Nephron progenitor cell (in vitro differentiated cells): ENCODE measurements at places on chromosomes 5 and 9.

DNA sequence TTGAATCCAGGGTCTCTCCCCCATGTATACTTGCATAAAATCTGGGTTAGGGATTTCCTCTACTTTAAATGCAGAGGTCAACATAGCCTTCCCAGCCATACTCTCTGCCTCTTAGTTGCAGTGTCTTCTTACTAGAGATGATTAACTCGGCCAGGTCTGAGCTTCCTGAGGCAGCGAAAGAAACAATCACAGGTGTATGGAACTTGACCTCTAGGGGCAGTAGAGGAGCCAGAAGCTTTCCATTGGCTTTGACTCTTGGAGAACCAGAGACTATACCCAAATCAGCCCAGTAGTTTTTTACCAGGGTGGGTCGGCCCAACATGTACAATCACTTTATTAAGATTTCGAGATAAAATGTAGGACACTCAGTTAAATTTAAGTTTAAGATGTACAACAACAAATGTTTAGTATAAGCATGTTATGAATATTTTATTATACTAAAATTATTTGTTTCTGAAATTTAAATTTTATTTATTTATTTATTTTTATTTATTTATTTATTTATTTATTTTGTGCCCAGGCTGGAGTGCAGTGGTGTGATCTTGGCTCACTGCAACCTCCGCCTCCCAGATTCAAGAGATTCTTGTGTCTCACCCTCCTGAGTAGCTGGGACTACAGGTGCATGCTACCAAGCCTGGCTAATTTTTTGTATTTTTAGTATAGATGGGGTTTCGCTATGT, 48.0 kb upstream of the DMRT3 start:
- peak; percentile 21 for DNase-seq

DNA sequence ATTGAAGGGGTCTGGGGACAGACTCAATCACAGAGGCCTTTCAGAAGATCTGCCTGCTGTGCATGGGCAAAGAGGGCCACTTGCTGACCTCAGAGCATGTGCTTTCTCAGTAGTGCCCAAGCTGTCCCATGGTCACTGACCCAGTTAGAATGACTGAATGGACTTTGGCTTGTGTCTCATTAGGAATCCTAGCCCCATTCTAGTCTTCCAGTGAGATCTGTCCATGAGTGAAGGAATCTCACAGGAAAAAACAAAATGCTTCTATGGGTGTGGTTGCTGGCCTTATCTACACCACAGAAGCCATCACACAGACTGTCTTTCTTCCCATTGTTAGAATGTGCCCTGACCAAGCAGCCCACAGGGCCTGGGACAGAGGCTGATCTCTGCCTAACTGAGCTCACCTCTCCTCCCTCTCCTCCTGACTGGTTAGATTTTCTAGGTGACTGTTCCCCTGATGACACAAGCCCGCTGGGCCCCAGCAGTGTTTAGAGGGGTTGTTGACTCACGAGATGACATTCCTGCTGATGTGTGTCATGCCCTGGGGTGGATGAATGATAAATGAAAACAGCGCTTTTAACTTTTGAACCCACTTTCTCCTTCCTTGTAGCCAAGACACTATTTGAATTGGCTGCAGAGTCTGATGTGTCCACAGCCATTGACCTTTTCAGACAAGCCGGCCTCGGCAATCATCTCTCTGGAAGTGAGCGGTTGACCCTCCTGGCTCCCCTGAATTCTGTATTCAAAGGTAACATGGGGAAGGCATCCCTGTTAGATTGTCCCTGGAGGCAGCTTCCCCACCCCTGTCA, 24.8 kb downstream of the TGFBI start:
- DNase-seq: no peak

GRCh38 chr5:176652136-176652535, 4.9 kb downstream of the TSPAN17 start:
- DNase-seq: no peak

GRCh38 chr9:75504721-75505120, 385.8 kb upstream of the PCSK5 start:
- DNase-seq: no peak

- DNase-seq: no peak
Observed at GRCh38 chr5:107021575-107021974, 649.2 kb downstream of the EFNA5 start.

GRCh38 chr9:16612627-16613026, 257.8 kb downstream of the BNC2 start:
- DNase-seq: no peak
